ENCODE measurements at places on chromosomes 12 and 14.

GRCh38 chr14:103156651-103157378, 33.6 kb downstream of the TNFAIP2 start:
- no peak for DNase-seq

DNA sequence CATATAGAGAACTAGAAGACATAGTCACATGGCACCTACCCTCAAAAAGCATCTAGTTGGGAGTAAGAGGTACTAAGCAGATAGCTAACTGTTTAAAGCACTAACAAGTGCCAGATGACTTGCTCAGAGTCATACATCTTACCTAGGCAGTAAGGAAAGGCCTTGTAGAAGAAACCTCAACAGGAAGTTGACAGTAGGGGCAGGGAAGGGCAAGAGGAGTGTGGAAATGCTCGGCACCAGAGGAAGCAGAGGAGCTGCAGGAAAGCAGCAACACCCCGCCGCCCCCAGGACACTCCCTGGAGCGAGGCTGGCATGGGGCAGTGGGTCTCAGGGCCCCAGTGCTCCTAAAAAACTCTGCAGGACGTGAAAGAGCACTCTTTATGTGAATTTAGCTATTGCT, 92.9 kb downstream of the PPP2R5C start:
- DNase-seq = no peak

- DNase-seq = peak; percentile 77
Measured at GRCh38 chr14:52313903-52314594, at the start of gene PTGER2. PTGER2 (plus strand) TSS chr14:52314312; CDS start chr14:52314549, 237 bp downstream.

DNA sequence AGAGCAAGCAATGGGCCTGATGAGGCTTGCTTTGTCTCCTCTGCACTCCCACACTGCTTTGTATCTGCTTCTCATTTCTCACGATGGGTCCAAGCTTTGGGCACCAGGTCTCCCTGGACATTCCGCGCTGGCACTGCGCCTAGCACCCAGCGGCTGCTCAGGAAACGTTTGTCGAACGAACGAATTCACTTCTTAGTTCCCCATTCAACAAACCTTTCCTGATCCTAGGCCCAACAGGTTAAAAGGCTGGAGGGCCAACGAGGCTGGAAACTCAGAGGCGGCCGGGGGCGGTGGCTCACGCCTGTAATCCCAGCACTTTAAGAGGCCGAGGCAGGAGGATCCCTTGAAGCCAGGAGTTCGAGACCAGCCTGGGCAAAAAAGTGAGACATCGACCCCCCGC, 1.0 kb upstream of the GLRX5 start:
- no peak for DNase-seq

DNA sequence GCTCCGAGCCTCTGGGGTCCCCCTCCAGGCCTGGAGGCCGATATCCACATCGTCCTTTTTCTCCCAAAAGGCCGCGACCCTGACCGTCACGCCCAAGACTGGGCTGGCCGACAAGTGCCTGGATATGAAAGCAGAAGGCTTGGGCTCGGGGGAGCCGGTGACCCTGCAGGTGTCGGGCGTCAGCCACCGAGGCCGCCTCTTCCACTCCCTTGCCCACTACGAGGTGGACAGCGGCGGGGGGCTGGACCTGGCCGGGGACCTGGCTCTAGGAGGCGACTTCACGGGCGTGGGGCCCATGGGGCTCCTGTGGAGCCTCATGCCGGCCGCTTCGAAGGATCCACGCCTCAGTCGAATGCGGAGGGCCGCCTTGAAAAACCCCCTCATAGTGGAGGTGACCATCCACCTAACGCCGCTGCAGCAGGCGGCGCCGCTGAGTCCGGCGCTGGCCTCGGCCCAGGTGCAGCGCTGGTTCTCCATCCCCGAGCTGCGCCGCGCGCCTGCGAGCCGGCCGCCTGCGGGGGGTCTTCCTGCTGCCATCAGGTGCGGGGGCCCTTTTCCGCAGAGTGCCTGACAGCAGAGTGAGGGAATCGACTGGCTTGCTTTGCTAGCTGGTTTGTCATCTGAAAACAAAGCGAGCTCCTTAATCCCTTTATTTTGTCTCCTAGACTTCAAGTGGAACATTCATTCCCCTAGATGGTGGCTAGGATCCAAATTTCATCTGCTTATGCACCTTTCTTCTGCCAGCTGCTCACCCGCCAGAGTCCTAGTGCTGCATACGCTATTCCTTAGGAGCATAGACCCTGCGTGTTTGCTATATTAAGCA, 10.6 kb upstream of the DNAL1 start:
- no peak for DNase-seq

GRCh38 chr12:49051373-49051764, 9.2 kb downstream of the KMT2D start:
- DNase-seq = no peak

DNA sequence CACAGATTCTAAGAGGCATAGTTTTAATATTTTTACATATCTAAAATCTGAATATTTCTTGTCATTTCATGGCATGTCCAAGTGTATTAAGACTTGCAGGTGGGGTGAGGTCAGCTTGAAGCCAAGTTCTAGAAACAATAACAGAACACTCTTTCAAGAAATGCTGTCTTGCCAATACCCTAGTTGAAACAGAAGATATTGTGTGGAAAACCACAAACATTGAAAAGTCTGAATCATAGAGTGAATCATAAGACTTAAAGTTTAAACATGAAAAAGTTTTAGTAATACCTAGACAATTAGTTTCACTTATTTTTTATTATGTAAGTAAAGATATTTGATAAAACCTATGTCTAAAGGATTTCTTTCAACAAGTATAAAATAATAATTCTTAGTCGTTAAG, 191.5 kb upstream of the CAND1 start:
- no peak for DNase-seq

GRCh38 chr12:101004898-101005297, 205.1 kb downstream of the SLC5A8 start:
- DNase-seq = no peak

DNA sequence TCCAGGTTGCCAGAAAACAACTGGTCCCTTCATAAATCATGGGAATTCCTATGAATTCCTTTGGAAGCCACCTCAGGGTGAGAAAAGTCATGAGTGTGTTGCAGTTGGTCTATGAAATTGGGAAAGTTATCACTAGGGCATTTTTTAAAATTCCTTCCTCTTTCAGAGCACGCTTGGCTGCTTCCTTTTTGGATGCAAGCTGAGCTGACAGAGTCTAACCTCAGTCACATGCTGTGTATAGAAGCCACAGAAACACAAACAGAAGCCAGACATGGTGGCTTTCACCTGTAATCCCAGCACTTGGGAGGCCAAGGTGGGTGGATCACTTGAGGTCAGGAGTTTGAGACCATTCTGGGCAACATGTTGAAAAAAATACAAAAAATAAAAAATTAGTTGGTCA, 21.7 kb upstream of the HELB start:
- DNase-seq = no peak

DNA sequence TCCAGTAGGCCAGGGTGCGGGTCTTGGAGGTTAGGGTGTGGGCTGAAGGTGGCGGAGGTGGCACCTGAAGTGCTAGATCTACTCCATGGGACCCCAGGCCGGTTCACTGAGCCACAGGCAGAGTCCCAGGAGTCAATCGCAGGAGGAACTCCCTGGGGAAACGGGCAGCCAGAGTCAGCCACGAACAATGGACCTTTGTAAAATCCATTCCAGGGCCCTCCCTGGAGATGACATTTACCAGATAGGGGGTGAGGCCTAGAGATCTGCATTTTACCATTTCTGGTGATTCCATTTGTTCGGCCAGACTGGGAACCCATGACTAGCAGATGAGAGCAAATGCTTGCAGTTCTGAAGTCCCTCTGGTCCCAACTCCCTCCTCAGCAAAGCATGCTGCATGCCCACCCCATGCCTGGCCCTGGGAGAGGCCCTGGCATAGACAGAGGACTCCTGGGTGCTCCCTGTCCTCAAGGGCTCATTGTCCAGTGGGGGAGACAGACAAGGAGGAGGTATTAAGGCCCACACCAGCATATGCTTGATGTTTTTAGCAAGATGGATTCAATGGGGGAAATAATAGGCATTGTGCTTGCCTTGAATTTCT, 115.5 kb downstream of the EML1 start:
- no peak for DNase-seq

DNA sequence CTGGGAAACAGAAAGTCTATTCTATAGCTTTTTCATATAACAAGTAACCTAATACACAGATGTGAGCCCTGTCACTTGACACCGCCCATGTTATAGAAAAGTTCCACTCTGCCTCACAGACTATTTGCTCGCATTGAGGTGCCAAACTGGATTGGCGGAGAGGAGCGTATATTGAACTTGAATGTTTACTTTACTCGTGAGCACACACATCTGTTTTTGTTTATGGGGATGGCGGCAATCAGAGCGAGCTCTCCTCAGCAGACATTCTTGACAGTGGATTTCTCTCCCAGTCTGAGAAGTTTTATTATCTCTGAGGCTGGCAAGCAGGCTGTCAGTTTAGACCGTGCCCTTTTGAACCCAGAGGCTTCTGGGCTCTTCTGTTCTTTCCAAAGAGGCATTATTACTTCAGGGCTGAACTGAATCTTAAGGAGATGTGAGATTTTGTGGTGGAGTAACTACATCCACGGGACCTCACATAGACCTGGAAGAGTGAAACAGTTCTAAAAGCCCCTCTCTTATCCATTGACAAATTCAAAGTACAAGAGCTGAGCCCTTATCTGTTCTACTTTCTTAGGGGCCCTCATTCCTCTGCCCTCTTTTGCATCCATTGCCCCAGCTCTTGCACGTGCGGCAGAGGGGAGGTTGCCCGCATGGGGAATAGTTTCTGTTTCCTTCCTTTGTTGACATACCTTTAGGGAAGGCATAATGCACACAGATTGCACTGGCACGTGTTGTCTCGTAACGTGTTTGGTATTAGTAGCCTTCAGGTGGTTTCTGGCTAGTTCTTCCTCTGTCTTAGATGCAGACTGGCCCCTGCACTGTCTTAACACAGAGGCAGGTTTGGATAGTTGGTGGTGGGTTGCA, 68.2 kb downstream of the DRAM1 start:
- peak; percentile 55 for DNase-seq

DNA sequence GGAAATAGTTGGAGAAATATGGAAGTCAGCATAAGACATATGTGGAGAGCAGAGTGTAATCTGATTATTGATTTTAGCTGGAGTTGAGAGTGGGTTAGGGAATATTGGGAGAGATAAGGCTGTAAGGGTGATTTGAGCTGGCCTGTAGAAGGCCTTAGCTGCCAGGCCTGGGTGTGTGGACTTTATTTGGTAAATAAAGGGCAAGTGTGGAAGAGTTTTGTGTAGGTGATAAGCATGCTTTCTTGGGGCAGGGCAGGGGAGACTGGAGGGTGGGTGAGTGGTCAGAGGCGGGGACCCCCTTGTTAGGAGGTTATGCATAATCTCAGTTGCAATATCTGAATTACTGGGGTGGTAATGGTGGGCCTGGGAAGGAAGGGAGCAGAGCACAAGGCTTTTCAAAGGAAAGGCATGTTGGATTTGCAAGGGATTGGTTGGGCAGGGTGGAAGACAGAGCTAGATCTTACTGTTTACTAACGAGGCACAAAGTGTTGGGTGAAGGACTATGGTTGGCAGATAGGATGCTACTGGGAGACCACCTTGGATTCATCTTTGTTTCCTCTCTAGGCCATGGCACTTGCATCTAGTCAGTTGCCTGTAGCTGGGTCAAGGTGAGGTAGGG, 5.5 kb downstream of the KHNYN start:
- DNase-seq = no peak

DNA sequence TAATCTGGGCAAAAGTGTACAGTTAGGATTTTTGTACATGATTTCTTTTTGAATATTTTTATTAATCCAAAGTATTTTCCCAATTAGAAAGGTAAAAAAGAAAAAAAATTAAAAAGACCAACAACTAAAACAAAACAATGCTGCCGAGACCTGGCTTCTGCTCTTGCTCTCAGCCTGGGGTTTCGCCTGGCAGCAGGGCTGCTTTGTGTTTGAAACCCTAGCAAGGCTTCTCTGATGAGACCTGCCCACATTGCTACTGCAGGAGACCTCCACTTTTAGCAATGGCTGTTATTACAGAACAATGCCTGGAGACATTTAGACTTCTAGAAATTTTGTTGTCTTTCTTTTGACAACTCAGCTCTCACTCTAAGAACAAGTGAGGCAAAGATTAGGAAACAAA, 1153.0 kb upstream of the TMEM132C start:
- DNase-seq = no peak

DNA sequence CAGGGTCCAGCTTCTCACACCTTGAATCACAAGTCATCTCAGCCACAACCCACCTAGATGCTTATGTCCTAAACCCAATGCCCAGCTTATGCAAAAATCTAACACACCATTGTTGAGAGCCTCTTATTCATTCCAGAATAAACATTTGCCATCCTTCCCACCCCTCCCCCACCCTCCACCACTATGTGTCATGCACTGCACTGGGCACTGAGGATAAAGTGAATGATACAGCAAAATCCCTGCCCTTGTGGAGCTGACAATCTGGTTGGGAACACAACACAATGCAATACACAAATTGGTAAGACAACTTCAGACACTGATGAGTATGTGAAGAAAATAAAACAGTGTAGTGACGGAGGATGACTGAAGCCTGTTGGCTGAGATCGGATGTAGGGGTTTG, 1.4 kb upstream of the GLTP start:
- no peak for DNase-seq

- DNase-seq = no peak
Measured at GRCh38 chr12:1807087-1807860, 13.1 kb upstream of the LRTM2 start.

GRCh38 chr14:68788275-68788995, 4.4 kb downstream of the ZFP36L1 start:
- no peak for DNase-seq

DNA sequence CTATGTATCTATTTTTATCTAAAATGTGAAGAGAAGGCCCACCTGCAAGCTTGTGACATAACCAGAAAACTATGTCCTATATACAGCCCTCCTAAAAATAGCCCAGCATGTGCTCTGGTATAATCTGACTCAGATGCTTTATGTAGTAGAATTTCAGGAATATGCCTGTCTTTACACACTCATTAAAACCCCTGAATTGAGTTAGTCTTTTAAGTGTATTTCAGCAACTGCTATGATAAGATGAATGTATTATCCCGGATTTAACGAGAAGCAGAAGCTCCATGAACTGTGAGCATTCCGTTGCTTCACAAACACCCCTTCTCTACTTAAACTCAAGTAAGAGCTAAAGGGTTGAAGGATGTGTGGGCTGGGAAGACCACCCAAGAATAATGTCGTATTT, 89.9 kb upstream of the PRICKLE1 start:
- peak; percentile 58 for DNase-seq
